ENCODE measurements at places on chromosomes 7 and 10.

DNA sequence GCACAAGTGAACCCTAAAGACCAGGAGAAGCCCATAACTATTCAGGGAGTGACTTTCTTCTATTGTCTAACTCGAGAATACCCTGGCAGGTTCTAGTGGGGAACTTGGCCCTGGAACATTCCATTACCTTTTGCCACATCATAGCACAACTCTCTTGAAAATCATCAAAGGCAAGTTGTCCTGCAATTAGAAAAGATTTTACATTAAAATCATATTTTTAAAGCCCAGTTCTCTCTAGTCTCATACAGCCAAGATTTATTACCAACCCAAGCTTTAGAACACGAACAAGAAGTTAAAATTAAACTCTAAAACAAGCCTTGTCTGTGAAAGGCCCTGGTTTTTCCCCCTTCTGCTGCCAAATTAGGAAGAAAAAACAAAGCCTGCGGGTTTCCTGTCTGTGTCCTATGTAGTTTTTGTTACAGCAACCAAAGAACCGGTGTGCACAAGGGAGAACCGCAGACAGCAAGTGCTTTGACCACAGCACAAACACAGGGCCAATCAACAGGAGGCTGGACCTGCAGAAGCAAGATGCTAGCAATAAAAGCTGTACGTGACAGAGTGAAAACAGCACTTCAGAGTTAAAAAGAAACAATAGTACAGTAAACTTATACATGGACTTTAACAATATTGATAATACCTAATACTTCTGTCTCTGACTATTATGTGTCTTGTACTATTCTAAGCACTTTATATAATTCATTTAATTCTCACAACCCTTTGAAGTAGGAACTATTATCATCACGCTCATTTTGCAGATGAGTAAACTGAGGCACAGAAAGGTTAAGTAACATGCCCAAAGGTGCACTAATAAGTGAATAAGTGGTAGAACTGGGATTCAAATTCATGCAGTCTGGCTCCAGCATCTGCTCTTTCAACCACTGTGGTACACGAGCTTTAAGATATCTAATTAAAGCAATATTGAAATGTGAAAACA lies 65.8 kb downstream of the STK17A start:
- DNase-seq: no peak

- DNase-seq: no peak
These were observed 39.2 kb upstream of the DNAJC1 start for GRCh38 chr10:22042557-22043326.

GRCh38 chr10:117071286-117072050 lies 66.5 kb upstream of the SHTN1 start:
- no peak for DNase-seq

DNA sequence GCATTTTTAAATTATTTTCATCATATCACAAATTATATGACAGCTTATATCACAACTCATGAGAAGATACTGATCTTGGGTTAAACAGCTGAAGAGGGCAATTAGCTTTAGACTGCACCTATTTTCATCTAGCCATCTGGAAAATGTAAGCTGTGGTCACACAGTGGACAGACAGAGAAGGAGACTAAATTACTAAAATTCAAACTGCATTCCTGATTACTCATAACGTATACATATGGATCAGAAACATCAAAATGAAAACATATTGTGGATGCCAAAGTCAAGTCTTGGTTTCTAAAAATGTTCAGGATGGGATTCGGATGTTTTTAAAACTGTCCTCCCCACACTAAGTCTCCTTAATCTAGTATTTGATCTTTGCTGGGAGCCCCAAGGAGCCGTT lies 6.6 kb downstream of the BBIP1 start:
- DNase-seq: no peak

- DNase-seq: no peak
These were observed 67.0 kb upstream of the VIPR2 start for GRCh38 chr7:159211540-159212182.

DNA sequence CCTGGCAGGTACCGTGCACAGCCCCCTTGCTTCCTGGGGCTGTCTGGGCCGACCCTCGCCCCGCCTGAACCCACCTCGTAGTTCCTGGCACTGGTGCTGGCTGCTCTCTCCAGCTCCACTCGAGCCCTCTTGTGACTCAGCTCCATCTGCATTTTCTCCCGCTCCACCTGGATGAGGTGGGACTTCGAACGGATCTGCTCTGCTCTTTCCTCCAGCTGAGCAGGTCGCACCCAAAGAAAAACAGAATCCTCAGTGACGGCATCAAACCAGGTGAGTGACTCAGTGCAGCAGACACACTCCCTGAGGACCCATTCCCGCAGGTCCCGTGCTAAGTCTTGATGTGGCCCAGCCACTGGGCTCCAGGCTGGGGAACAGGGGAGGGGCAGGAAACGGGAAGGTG lies 7.4 kb downstream of the MAD1L1 start:
- DNase-seq: no peak

GRCh38 chr7:25171071-25171470 lies 46.0 kb upstream of the CYCS start:
- no peak for DNase-seq

DNA sequence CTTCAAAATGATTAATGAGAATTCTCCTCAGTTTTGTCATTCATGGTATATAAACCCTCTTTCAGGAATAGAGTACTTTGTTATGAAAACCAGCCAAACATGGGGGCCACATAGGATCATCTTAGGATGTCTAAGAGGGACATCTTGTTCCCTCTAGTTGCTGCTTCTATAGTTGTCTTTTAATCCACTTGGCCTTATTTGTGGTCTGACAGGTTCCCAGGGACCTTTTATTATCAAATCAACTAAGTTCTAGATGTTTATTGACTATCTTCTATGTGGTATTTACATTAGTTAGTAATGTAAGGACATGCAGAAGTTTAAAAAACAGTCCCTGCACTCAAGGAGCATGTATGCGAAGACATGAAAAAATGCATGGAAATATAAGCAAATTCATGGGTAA lies 1.6 kb upstream of the ZC3HAV1 start:
- DNase-seq: no peak

DNA sequence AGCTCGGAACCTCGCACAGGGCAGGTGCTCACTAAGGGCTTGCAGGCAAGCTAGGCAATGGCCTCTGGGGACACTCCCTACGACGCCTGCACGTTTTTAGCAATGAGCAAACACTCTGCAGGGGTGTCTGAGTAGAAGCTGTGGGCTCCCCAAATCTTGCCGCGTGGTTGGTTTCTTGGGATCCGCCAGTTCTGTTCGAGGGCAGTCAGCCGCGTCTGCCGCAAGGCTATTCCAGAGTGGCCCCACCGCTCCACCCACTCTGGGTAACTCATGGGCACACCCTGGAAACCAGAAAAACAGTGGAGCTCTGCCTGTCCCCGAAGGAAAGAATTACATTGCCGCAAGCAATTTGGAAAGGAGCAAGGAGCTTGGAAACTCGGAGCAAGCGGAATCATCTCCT lies 189.3 kb upstream of the LYZL2 start:
- no peak for DNase-seq

- no peak for DNase-seq
These were observed 80.4 kb downstream of the CUBN start for GRCh38 chr10:17049195-17049594.

- DNase-seq: no peak
These were observed 167.8 kb downstream of the KIF20B start for GRCh38 chr10:89869180-89869579.

- DNase-seq: no peak
These were observed 1213.1 kb downstream of the DNAJB9 start for GRCh38 chr7:109782806-109783205.

- DNase-seq: no peak
These were observed 655.6 kb downstream of the LRMDA start for GRCh38 chr10:76086761-76087639.

- DNase-seq: no peak
These were observed 73.0 kb upstream of the GJD4 start for GRCh38 chr10:35532141-35532540.

- DNase-seq: no peak
These were observed 13.9 kb downstream of the HNRNPA2B1 start for GRCh38 chr7:26186364-26187311.

- no peak for DNase-seq
These were observed 202.1 kb downstream of the PRPF18 start for GRCh38 chr10:13788711-13789447.

DNA sequence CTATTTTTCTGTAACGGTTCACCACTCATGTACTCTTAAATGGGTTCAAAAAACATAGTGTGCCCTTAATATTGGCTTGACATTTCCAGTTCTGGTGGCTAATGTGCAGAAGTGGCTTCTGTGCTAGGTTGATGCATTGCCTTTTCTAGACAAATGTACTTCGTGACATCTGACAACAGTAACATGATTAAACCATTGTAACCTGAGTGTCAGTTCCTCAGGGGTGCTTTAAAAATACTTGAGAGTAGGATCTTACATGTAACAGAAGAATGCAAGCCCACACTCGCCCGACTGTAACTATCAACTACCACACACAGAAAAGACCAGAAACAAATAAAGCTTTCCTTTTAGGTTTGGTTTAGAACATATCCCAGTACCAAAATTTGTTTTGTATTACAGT lies 393.4 kb upstream of the NFE2L3 start:
- no peak for DNase-seq

- no peak for DNase-seq
These were observed 36.0 kb downstream of the MAT1A start for GRCh38 chr10:80253266-80253962.

GRCh38 chr10:2038036-2038435 lies 300.7 kb upstream of the ADARB2 start:
- DNase-seq: no peak

GRCh38 chr7:32178677-32179366 lies 108.6 kb upstream of the PDE1C start:
- DNase-seq: no peak

DNA sequence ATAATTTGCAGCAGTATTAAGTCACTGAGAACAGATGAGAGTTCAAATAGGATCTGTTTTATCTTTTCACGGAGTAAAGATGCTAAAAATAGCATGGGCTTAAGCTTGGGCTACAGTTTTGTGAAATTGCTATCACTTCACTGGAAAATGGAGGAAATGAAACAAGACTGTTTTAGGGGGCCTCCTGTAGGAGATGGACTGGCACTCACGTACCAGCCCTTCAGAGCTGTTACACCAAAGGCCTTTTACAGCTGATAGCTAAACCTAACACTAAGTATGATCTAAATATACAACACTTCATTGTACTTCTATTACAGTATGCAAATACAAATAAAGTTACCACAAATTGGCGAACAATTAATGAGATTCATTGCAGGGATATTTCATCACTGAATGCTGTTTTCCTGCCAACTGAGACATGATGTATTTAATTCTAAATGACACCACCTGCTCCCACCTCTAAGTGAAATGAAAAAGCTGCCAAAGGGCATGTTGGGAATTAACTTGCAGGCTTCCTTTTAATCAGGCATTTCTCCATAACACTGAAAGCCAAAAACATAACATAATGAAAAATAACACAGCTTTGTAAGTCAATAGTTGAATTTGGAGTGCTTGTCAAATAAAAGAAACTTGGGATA lies 304.5 kb upstream of the LRRN3 start:
- DNase-seq: no peak

DNA sequence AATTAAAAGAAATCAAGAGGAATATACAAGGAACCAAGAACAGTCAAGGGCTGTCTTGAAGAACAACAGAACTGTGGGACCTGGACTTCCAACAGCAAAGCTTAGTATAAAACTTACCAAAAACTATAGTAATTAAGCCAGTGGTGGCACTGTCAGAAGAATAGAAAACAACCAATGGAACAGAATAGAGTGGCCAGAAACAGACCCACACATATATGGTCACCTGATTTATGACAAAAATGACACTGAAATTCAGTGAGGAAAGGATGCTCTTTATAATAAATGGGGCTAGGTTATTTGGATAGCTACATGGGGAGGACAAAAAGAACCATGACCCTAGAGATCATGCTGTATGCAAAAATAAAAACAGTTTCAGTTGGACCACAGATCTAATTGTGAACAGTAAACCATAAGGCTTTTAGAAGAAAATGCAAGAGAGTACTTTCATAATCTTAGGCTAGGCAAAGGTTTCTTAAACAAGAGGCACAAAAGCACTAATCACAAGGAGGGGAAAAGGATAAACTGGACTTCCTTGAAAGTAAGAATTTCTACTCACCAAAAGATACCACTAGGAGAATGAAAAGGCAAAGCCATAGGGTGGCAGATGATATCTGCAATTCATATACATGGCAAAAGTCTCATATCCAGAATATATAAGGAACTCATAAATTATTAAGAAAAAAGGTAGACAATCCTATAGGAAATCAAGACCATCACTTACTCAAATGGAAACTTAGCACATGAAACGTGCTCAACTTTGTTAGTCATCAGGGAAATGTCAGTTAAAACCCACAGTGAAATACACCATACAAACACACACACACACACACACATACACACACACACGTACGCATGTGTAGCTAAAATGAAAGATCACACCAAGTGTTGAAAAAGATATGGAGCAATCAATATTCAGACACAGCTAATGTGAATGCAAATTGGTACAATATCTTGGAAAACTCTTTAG lies 20.8 kb downstream of the HYCC1 start:
- DNase-seq: no peak

GRCh38 chr7:24392774-24393173 lies 108.8 kb downstream of the NPY start:
- no peak for DNase-seq

GRCh38 chr7:6228361-6229229 lies 43.8 kb downstream of the CYTH3 start:
- DNase-seq: no peak

GRCh38 chr7:68158686-68159295 lies 1162.2 kb downstream of the TYW1 start:
- no peak for DNase-seq

- DNase-seq: no peak
These were observed 225.9 kb downstream of the LRMDA start for GRCh38 chr10:75657351-75657750.

DNA sequence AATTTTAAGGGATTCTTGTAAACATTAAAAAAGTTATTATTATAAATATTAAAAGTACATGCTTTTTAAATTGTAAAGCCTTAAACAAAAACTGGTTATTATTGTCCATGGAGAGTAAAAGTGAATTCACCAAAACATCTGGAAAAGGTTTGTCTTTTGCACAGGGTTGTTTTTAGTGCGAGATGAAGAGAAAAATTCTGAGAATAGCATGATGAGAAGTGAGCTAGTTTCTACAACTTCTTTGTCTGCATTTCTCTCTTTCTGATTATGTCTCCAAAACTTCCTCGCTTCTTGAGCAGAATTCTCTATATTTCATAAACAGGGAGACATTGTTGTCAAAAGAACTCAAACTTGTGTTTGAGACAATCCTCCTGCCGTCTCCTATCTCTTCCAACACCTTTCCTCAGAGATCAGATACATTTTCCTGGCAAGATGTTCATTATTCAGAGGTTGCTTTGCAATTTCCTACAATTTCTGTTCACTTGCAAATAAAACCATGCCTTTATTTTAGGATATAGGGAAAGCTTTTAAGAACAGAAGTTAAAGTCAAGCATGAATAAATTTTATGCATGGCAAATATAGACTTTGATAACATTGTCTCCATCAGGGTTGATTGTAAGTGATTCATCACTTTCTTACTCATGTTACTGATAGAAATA lies 372.1 kb upstream of the NPVF start:
- no peak for DNase-seq

DNA sequence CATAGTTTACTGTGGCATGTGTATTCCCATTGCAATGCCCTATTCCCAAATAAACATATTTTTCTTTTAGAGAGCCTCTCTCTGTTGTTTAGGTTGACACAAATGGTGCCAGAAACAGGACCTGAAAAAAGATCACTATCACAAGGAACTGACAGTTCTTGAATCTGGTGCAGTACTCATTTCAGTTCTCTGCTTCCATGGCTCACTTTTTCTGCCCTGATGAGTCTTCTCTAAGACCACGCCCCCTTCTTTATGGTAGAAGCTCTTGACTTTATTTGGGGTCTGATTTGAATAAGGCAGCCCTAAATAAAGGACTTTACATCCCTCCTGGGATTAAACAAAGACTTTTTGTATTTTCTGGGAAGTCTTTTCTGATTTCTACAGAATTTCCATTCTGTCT lies 3.5 kb upstream of the CCDC126 start:
- DNase-seq: no peak
